ENCODE measurements at places on chromosomes 6 and 20.

GRCh38 chr20:10922506-10922905 lies 248.7 kb upstream of the JAG1 start:
- DNase-seq = no peak

DNA sequence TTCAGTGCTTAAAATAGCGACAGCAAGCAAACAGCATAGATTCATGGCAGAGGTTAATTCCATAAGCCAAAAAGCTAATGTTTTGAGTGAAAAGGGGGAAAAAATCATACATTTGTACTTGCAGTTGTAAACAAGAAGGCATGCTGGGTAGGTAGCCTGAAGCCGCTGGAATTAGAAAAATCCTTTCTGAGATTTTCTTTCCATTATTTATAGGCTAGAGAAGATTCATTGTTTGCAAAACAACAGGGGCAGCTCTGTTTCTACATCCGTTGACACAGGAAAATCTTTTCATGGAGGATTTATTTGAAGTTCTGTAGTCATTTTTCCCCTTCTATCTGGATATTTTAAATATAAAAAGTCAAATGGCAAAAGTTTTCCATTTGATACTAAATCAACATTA lies 843.9 kb downstream of the QKI start:
- no peak for DNase-seq

GRCh38 chr6:89853068-89853467 lies 23.4 kb downstream of the CASP8AP2 start:
- DNase-seq = no peak

DNA sequence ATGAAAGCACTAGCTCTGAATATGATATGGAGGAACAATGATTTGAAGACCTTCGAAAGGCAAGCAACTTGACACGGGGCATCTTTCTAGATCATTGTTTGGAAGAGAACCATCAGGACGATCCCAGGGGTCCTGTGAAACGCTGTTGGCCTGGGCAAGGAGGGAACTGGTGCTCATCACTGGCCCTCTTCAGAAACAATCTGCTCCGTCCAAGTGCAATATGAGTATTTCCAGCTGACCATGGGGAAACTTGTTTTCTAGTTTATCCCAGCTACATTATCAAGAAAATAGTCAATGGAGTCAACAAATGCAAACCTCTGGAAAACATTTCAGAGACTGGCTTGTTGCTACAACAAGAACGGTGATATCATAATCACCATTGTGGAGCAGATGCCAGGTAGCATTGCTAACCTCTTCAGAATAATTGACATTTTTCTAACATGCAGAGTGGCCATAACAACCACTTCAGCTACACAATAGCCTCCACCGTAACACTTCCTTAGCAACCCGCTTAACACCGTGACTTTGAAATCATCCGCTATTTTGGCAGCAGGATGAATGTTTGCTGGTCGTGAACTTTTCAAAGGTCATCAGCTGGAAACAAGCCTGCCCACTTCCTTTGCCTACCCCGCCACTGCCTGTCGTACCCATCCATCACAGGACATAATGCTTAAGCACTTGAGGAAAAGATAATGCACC lies 112.0 kb upstream of the PDE10A start:
- DNase-seq = no peak

DNA sequence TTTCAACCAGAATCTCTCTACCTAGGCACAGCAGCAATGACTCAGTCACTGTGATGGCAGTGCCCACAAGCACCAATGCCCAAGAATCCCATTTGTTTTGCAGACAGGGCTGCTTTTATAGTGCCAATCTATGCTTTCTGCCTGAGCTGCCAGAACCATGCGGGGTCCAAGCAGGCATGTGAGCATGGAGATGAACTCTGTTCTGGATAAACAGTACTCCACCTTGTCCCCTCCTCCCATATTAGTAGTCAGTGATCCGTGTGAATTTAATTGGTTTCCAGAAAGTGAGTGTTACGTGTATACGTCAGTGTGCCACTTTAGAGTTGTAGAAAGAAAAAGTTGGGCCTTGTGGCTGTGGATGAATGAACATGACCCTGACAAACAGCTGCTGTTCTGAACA lies 79.4 kb downstream of the SASH1 start:
- DNase-seq = no peak

GRCh38 chr6:5305968-5306626 lies 44.8 kb downstream of the FARS2 start:
- no peak for DNase-seq

DNA sequence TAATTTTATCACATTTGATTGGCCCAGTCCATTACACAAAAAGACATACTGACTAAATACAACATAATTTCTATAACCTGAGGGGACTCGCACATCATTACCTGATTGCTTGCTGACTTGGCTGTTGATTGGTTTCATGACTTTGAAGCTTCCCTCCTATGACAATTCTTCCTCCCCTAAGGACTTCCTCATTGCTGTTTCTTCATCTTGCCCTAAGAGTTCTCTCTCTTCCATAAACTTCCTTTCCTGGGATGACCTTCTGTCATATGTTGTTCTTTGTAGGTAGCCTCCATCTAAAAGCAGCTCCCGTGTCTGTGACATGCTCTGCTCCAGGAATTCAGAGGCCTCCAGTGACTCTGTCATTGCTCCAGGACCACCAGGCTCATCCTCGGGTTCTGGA lies 22.6 kb downstream of the RSPH3 start:
- DNase-seq = no peak

DNA sequence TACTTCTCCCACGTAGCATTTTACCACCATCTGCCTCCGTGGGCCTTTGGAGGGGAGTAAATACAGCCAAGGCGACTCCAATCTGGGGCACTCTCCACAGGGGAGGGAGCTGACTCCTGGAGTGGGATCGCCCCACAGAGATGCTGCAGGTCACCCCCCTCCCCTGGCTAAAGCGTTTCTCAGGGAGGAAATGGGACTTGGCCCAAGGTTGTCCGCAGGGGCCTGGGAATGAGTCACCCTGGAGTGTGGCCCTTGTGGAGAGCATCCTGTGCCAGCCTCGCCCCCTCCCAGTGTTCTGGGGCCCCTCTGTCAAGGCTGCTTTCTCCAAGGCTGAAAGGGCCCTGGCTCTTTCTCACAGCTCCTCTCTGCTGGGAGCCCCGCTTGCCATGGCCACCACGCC lies 84.5 kb upstream of the QKI start:
- no peak for DNase-seq

GRCh38 chr6:32413427-32414047 lies 6.6 kb upstream of the BTNL2 start:
- DNase-seq = peak; percentile 88

DNA sequence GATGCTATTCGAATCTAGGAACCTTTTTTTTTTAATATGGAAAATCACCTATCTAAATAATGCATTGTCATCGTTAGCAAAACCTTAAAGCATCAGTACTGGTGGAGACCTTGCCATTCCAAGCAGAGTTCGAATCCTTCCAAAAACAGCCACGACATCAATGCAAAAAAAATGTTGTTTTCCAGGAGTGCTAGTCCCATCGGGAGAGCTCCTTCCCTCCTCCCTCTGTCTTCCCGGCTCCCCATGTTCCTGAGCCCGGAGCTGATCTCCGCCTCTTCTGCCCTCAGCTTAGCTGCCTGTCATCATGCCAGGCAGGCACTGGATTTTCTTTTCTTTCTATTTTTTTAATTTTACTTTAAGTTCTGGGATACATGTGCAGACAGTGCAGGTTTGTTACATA lies 153.6 kb upstream of the QKI start:
- no peak for DNase-seq

GRCh38 chr6:44304282-44305199 lies 8.6 kb downstream of the AARS2 start:
- peak; percentile 35 for DNase-seq

DNA sequence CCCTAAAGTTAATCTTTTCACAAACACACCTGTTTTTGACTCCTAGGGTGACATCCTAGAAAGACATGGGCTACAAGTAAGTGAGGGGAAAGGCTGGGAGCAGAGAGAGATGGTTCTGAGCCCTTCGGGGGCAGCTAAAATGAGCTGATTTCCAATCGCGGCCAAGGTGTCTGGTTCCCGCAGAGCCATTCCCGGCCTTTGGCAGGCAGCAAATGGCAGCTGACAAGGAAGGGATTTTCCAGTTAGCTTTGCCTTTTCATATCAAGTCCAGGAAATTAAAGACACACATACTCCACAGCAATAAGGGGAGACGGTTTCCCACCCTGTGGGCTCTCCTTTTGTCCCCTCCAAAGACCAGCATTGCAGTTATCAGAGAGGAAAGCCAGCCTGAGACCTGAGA lies 228.5 kb downstream of the ZMYND8 start:
- no peak for DNase-seq

- no peak for DNase-seq
Observed at GRCh38 chr6:25907475-25908014, 22.9 kb downstream of the SLC17A2 start.

DNA sequence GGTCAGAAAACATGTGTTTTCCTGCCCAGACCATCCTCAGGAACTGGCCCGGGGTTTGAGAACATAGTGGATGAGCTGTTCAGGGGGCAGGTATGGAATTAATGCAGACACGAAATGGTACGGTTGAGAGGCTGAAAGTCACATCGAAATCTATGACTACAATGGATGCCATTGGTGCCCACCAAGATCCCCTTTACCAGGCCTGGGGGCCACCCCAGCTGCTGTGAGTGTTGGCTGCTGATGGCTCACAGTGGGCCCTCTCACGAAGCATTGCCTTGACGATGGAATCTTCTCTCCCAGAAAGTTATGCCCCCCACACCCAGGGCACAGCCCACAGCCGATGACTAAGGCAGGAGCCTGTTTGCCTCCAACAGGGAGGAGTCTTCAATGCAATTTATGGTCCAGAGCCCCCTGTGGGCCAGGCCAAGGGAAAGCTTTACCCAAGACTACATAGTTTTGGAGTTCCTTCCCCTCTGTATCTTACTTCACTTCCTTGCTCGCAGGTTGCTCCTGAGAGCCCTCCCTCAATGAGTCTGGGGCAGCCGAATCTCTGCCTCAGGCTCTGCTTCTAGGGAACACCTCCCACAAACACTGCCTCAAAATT lies 92.6 kb downstream of the BFSP1 start:
- no peak for DNase-seq

DNA sequence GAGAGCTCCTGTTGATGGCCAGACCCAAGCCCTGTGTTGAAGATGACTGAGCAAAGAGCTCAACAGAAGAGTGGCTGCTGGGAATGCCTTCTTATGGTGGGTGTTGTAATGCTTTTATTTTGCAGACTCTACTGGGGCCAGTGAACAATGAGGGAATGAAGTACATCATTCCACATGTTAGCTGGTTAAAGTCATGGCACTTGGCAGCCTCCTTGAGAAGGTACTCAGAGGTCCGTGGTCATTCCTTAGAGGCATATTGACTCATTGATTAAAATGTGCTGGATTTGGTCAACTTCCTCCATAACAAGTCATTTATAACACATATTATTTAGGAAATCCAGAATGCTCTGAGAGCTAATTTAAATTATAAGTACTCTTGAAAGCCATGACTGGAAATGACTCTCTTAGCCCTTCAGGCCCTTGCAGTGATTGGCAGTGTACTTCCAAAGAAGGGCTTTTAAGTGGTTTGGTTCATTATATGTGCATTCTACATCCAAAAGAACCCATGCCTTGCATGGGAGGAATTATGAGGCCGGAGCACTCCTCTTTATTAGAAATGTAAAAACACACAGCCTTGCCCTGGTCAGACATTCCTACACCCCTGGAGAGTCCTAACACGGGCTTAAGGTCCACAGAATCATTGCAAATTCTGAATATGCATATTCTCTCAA lies 976.9 kb downstream of the KIF16B start:
- DNase-seq = no peak

DNA sequence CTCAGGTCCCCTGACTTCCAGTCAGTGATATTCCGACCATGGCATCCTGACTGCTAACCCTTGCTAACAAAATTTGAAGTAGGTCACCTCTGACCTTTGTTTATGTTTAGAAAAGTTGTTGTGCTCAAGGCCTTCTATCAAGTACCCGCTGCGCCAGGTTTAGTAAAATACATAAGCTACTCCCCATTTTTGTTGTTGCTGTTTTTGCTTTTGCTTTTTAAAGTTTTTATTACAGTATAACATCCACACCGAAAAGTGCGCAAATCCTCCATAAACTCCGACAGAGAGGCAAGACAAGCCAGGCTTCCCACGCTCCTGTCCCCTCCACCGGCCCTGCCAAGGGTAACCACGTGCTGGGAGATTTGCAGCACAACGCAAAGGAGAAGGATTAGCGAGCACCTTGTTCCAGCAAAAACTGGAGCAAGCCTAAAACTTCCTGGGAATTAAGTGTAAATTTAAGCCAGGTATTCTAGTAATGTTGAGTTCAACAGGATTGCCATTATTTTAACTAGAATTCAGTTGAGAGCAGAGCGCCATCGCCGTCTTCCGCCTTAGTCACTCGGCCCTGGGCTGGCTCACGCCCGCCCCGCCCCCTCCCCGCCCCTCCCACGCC lies 17.8 kb upstream of the HMGN4 start:
- no peak for DNase-seq

- DNase-seq = no peak
Observed at GRCh38 chr6:117491916-117492315, 9.4 kb downstream of the DCBLD1 start.

- no peak for DNase-seq
Observed at GRCh38 chr6:145332011-145332410, 403.3 kb downstream of the EPM2A start.

DNA sequence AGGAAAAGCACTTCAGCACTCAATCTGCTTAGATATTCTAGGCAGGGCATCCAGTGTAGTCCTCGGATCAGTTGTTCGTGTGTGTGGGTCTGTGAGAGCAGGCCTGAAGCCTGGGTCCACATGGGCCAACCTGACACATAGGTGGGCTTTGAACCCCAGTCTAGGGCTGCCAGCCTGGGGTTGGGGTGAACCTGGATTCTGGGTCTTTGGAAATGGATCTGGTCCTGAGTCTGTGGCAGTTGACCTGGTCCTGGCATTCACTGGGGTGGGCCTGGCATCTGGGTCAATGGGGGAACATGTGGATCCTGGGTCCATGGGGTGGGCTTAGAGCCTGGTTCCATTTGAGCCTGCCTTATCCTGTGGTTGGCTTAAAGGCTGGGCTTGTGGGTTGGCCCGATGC lies 492.6 kb upstream of the MAN1A1 start:
- DNase-seq = no peak

DNA sequence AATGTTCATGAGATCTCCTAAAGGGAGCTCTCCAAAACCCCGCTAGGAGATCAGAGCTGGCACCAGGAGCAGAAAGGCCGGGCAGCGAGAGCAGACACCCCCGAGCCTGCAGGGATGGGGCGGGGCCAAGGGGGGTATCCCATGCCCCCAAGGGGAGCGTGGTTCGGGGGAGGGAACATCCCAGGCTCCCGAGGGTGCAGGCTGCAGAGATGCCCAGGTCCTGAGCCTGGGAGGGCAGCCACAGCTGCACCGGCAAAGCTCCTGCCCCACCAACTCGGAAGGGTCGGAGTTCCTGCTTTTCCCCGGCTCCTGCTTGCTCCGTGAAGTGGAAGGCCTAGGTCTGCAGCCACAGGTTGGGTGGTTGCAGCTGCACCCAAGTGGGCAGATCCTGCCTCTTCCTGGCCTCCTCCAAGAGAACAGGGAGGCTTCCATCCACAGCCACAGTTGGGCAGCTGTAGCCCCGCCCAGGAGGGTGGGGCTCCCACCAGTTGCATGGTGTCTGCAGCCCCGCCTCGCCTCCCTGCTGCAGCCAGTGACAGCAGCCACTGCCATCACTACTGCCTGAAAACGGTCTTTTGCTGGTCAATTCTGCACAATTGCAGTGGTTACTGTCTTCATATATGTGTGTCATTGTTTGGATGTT lies 13.4 kb upstream of the GMNN start:
- DNase-seq = no peak

All from activated CD4-positive, alpha-beta T cell treated with anti-CD3 and anti-CD28 coated beads, Interleukin-2, amount 50 U/mL, for 1 hour (primary cell).